Stimulated activated CD4-positive, alpha-beta T cell treated with anti-CD3 and anti-CD28 coated beads, Interleukin-12 subunit alpha, Interleukin-12 subunit beta, amount 100 ng/mL, for 4 hours (primary cell): ENCODE measurements at places on chromosomes 11 and 22.

GRCh38 chr11:43269254-43269918 lies 42.4 kb upstream of the API5 start:
- no peak for DNase-seq

- DNase-seq = peak; percentile 67
These were observed at the start of gene ESAM for GRCh38 chr11:124762105-124762623. Gene ESAM (minus strand): TSS chr11:124762290. CDS start chr11:124762154, 136 bp downstream.

DNA sequence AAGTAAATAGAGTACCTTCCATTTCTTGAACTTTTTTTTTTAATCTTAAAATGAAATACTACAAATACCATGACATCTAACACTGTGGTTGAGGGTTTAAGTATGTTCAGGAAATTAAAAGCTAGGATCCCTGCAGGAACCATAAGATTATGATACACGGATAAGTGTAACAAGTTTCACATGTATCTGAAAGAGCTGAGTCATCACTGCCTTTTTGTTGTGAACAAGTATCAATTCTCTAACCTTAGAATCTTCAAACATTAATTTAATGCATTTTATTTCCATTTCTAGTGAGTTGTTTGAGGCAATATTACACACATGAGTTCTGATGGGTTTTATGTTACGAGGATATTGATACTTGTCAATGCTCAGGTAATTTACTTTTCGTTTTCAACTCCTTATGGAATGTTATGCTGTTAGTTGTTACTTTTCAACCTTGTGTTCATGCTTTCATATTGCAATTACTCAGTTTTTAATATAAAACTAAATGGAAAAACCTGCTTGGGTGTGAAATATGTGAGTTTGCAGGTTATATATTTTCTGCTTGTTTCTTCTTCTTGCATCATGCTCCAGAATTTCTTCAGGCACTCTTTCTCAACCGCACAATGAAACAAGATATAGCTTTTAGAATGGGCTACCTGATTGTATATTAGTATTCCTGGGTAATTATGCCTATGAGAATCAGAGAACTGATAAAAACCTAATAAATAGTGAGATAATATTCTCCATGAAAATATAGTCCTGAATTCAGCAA lies 361.3 kb upstream of the MTNR1B start:
- no peak for DNase-seq

- DNase-seq = no peak
These were observed 30.5 kb upstream of the PHOX2A start for GRCh38 chr11:72274435-72274834.

DNA sequence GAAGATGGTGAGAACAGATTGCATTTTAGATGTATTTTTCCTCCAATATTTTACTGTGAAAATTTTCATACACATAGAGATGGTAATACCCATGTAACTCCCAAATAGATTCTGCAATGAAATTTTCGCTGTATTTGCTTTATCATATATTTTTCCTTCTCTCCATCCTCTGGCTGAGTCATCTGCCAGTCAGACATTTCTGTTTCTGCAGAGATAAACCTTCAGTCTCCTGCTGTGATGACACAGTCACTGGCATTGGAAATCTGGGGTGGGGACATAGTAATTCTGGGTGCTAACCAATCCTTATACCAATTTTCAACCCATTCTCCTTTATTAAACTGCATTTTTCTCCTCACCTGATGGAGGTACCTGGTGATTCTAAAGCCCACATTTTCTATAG lies 33.7 kb downstream of the SVIP start:
- no peak for DNase-seq

GRCh38 chr11:113546757-113547507 lies 71.7 kb upstream of the DRD2 start:
- no peak for DNase-seq

- no peak for DNase-seq
These were observed 87.8 kb upstream of the BMAL1 start for GRCh38 chr11:13189561-13190426.
